ENCODE measurements at places on chromosomes 7 and 10.

DNA sequence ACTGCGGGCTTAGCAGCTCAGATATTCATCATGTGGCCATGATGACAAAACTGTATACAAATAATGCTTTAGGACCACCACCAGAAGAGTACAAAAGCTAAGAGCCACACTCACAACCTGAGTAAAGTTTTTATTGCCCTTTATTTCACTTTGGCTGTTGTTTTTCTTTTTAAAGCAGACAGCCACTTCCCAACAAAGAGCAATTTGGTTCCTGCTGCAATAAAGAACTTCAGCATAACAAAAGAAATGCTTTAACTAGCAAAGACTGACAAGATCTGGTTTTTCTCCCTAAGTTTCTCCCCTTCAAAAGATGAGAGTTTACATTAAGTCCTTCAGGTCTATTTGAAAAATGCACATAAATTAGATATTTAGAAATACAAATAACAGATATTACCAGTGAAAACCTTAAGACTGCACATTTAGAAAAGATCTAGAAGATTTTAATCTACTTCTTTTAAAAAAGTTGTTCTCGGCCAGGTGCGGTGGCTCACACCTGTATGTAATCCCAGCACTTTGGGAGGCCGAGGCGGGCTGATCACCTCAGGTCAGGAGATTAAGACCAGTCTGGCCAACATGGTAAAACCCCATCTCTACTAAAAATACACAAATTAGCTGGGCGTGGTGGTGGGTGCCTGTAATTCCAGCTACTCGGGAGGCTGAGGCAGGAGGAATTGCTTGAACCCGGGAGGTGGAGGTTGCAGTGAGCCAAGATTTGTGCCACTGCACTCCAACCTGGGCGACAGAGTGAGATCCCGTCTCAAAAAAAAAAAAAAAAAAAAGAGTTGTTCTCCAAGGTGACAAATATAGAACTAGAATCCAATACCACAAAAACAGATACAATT lies 59.4 kb downstream of the WAPL start:
- DNase-seq = no peak

- DNase-seq = no peak
These were observed 2.6 kb downstream of the NKX6-2 start for GRCh38 chr10:132783165-132783939.

GRCh38 chr10:83991986-83992753 lies 147.1 kb upstream of the GHITM start:
- DNase-seq = peak; percentile 2

GRCh38 chr7:101201695-101202602 lies 1.1 kb upstream of the MOGAT3 start:
- DNase-seq = peak; percentile 13

- DNase-seq = no peak
These were observed 82.5 kb upstream of the BAIAP2L1 start for GRCh38 chr7:98483276-98483963.

GRCh38 chr10:92719991-92720830 lies 30.5 kb downstream of the HHEX start:
- no peak for DNase-seq

DNA sequence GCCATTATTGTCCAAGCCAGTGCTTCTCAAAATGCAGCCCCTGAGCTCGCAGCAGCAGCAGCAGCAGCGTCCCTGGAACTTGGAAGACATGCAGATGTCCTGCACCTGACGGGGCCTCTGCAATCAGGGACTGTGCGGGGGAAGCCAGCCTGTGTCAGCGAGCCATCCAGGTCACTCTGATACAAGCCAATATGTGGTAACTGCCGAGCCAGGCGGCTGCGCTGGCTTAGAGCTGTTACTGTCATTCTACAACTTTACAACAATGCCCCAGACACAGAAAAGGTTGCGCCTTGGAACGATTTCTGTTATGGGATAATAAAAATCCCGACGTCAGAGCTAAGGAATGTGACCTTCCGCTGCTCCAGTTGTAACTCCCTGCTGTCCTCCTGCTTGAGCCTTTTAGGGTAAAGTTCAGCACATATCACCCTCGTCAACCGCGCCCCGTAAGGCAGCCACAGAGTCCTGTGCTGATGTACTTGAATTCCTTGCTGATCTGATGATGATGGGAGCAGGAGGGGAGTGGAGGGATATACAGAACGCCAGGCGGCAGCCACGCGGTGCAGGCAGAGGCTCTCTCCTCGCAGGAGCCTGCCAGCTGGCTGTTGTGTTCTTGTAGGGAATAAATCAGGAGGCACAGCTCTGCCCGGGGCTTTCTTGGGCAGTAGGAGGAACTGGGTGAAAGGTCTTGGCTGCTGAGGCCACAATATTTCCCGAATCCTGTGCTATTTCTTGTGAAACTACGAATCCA lies 20.0 kb upstream of the CRYGN start:
- DNase-seq = no peak

DNA sequence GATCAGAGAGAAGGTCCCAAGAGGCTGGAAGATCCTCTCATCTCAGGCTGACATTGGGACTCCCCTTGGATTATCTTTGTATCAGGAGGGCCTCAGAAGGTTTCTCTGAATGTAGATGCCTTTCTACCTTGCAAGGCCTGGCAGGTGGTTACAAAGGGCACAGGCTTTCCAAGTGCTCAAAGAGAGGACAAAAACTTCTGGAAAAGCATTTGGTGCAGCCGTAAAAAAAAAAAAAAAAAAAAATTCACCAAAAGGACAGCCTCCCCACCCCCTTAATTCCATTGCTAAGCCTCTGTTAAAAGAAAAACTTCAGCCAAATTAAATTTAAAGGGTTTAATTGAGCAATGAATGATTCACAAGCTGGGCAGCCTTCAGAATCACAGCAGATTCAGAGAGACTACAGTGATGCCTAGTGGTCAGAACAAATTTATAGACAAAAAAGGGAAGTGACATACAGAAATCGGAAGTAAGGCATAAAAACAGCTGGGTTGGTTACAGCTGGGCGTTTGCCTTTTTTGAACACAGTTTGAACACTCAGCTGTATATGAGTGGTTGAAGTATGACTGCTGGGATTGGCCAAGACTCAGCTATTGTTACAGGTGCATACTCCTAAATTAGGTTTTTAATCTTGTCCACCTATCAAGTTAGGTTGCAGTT lies 42.5 kb upstream of the LRGUK start:
- peak; percentile 30 for DNase-seq

- no peak for DNase-seq
These were observed 118.1 kb upstream of the SEM1 start for GRCh38 chr7:96827701-96828100.

DNA sequence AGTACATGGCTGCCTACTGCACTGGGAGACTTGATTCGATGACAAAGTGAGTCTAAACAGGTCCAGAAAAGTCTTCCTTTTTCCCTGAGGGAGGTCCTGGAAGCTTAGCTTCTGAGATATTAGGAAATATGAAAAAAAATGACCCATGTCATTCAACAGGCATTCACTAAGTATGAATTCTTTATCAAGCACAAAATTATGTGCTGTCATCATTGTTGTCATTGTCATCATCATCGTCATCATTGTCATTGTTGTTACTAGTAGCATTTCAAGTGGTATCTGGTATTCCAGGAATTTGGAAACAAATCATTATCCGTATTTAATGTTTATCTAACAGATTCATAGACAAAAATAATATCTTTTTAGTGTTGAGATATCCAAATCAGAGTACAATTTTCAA lies 49.7 kb upstream of the HECTD2 start:
- no peak for DNase-seq

GRCh38 chr10:48247680-48248079 lies 26.8 kb downstream of the FRMPD2 start:
- DNase-seq = no peak

DNA sequence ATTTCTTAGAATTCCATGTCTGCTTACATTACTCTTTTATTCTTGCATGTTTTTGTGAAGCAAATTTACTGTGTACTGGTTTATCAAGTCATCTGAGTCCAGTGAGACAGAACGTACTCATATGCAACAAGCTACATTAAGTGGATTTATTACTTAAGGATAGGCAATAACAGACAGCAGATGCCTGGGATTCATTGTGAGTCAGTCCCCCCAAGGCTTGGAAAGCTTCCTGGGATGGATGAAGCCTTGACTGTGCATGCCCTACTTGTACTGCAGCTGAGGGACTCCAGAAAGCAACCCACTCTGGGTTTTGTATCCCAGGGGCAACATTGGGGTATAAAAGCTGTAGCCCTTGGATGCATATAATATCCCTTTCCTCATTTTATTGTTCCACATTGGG lies 113.4 kb upstream of the RAB18 start:
- no peak for DNase-seq

- no peak for DNase-seq
These were observed 81.6 kb downstream of the ZMIZ1 start for GRCh38 chr10:79150444-79150754.

GRCh38 chr10:73053275-73053674 lies 43.4 kb downstream of the P4HA1 start:
- no peak for DNase-seq

DNA sequence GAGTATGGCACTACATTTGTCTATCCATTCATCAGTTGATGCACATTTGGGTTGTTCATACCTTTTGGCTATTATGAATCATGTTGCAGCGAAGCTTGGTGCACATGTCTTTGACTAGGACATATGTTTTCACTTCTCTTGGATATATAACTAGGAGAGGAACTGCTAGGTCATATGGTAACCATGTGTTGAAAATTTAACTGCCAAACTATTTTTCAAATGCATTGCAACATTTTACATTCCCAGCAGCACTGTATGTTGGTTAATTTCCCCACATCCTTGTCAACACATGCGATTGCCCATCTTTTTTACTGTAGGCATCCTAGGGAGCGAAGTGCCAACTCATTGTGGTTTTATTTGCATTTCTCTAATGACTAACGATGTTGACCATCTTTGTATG lies 183.4 kb downstream of the PRKCQ start:
- peak; percentile 39 for DNase-seq

GRCh38 chr10:34524369-34525091 lies 290.6 kb downstream of the PARD3 start:
- no peak for DNase-seq

DNA sequence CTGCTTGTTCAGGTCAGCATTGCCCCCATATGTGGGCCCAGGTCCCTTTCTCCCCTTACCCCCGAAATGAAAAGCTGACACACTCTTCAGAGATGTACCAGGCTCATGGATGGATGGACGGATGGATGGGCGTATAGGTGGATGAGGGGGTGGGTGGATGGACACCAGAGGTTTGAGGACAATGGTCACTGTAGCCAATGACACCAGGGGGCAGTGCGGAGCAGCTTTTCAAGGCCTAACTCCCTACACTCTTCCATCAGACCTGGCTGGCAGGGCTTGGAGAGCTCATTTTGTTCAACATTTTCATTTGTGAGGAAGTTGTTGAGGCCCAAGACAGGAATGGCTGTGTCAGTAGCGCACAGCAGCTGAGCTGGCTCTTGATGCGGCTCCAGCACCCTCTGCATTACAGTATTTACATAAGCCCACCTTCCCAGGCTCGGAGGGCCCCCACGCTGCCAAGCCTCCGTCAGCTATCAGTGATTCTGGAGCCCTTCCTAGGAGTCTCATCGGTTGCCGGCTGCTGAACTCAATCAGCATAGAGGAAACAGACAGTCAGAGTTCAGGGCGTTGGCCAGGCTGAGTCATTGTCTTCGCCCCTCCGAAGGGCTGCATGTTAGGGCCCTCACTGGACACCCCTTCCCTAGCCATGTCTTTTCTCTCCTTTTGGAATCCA lies 11.6 kb upstream of the FFAR4 start:
- DNase-seq = peak; percentile 60

DNA sequence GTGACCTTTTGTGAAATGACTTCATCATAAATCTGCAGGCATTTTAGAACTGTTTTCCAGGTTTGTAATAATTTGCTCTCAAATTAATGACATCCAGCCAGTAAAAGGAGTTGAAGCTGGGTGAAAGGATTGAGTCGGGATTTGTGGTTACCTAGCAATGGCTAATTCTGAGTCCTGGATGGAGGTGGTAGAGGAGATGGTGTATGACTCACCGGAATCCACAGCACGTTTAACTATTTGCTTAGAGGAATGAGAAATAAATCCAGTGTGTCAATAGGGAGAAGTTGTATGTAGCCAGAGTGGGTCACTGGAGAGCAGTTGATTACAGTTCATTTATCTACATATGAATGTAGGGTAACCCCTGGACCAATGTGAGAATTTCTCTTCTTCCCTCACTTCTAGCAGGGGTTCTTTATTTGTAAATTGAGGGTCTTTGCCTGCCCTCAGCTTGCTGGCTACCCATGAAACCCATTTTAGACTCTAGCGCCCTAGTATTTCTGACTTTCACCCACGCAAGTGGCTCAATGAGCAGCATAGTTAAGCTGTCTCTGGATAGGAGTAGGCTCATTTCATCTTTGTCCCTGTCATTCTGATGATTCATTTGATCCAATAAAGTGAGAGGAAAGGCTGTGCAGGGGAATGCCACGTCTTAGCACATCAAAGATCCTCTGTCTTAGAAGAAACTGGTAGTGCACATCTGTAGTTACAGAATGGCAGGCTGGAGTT lies 547.8 kb downstream of the SORCS3 start:
- DNase-seq = no peak

DNA sequence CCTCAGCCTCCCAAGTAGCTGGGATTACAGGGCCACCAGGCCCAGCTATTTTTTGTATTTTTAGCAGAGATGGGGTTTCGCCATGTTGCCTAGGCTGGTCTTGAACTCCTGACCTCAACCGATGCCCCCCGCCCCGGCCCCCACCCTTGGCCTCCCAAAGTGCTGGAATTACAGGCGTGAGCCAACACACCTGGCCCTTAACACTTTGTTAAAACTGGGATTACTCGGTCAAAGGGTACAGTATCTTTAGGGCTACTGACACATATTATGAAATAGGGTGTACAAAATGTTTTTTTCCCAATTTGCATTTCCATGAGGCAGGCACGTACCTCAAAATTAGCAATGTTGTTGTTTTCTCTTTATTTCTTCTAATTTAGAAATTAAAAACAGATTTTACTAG lies 11.5 kb downstream of the NUDT5 start:
- no peak for DNase-seq

- DNase-seq = no peak
These were observed 413.8 kb downstream of the KCNMA1 start for GRCh38 chr10:77223526-77224460.

All from CD4-positive, alpha-beta T cell treated with Interleukin-1 beta for 1 hour (primary cell).